Activated T-helper 1 cell treated with anti-CD3 and anti-CD28 coated beads, Interleukin-2, amount 50 U/mL, for 16 hours (primary cell): ENCODE measurements at places on chromosomes 6 and 20.

GRCh38 chr6:118408863-118409262, 139.2 kb upstream of the PLN start:
- DNase-seq = no peak

GRCh38 chr20:2331106-2331505, 35.3 kb downstream of the TGM3 start:
- no peak for DNase-seq

- DNase-seq = no peak
Observed at GRCh38 chr6:155419161-155419560, 36.5 kb downstream of the NOX3 start.

DNA sequence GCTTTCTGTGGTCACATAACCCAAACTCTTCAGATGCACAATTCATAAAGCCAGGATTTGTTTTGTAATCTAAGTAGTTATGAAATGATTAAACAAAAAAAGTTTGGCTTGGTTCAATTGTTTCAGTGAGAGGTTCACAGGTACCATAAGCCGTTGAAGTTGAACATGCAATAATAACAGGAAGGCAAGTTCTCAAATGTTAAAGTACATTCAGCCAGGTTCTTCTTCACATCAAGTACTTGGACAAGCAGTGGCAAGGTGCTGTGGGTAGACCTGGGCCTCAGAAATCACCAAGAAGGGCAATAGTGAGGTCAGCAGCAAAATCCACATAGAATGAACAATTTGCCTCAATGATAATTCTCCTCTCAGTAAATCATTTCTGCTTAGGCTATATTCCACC, 175.5 kb downstream of the EPM2A start:
- no peak for DNase-seq

GRCh38 chr6:50963952-50964351, 145.3 kb downstream of the TFAP2B start:
- DNase-seq = no peak

GRCh38 chr6:10332111-10332510, 82.8 kb downstream of the TFAP2A start:
- DNase-seq = no peak

DNA sequence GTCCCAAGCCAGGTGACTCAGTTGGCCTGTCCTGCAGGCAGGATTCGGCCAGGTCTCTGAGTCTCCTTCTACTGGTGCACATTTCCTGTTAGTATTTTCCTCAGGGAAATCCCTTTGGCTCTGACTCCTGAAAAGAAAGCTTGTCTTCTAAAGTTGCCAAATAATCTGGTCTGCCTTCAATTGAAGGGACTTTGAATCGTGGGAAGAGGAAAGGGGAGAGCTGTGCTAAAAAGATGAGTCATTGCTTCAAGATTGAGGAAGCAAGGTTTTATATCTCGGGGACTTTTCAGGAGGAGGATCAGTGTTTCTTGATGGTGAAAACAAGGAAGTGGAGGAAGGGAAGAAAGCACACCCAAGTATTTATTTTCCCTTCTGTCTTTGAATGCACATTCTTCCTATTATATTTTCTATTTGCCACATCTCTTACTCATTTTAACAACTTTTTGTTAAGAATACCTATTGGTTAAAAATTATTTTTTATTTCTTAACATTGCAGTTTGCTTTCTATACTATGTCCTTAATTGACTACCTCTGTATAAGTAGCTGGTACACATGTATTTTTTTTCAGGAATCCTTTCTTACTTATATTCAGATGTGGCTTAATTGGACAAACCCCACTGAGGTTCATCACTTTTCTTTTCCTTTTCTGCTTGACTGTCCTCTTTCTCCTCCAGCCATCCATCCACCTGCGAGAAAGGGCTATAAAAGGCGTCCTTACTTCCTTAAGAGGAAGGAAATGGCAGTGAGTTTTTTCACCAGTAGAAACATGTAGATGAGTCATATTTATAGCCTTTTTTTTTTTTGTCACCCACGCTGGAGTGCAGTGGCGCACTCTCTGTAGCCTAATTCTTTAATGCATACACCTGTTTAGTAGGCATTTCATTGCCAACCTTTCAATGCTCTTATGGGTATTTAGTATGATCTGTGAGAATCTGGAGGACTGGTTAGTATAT, 15.0 kb upstream of the IFNGR1 start:
- DNase-seq = no peak

GRCh38 chr6:43304361-43304760, 4.3 kb downstream of the CRIP3 start:
- DNase-seq = no peak

DNA sequence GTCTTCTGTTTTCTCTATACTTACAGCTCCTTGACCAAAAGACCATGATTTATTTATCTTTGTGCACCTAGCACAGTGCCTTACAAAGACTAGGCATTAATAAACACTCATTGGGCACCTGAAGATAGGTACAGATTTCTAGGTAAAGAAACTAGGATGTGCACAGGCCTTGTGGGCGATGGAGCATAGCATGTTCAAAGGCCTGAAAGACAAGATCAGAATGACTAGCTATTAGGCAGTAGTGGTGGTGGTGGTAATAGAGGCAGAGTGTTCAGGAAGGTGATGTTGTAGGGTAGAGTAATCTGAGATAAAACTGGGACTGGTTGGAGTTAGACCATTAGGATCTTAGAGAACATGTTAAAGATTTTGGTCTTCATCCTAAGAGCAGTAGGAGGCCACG, 3.9 kb downstream of the TXLNB start:
- DNase-seq = no peak

DNA sequence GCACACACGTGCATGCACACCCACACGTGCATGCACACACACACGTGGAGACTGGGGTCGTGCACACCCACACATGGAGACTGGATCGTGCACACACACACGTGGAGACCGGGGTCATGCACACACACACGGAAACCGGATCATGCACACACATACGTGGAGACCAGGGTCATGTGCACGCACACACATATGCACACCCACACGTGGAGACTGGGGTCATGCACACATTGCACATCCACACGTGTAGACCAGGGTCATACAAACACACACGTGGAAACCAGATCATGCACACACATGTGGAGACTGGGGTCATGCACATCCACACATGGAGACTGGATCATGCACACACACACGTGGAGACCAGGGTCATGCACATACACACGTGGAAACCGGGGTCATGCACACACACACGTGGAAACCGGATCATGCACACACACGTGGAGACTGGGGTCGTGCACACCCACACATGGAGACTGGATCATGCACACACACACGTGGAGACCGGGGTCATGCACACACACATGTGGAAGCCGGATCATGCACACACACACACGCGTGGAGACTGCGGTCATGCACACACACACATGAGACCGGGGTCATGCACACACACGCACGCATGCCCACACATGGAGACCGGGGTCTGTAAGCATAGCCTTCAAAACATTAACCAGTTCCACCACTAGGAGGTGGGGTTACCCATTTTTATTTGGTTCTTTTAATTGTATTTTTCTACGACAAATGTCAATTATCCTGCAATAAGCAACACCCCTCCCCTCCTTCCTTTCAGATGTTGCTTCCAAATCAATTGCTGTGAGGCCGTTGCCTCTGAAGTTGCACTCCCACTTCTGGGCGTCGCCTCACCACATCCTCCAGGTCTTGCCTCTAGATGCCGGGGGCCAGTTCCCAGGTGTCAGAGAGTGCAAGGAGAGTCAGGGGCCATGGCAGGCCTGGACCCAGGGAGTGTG, 95.8 kb downstream of the TMEM242 start:
- no peak for DNase-seq

DNA sequence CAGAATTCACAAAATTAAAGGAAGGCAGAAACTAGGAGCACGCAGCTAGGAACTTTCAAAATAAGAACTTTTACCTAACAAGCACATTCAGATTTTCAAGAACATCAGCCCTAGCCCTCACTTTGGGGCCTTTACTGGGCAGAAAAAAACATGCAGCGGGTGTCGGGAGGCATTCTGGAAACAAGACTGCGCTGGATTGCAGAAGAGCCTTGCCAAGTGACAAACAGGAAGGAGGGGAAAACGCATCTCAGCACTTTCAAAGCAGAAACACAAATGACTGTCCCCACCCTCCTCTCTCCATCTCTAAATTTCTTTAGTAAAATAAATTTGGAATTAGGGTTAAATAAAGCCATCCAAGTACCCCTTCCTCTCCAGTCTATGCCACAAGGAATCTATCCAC, 74.6 kb upstream of the RREB1 start:
- DNase-seq = no peak

DNA sequence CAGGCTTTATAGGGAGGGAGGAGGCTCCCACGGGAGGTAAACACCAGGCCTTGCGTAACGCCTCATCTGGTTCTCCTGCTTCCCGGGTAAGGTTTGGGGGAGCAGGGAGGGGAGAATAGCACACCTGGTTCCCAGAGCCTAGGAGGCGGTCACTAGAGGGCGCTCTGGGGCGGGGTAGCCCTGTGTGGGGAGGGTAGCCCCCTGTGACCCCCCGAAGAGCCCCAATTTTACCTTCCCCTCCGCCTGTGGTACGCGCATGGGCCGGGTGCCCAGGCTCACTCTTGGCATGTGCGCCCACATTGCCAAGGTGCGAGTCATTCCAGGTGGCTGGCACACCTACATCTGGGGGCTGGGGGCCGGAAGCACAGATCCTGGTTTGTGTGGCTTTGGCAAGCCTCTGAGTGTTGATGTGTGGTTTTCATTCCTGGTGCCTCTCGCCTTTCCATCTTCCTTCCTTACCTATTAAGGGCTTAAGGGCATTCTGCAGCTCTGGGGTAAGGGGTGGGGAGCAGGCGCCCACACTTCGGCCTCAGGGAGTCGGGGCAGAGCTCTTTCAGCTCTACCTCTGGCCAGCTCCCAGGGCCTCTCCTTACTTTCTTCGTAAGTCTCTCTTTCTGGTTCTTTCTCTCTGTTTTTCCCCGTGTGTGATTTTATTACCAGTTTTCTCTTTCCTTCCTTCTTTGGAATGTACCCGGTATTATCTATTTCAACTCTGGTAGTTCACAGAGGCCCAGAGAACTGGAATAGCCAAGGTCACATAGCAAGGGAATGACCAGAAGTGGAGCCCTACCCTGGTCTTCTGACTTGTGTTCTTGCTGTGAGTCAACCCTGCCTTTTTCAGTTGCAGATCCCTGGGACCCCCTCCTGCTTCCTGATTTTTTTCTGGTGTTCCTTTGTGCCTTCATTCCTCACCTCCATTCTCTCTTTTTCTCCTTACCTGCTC, 492 bp upstream of the RNF39 start:
- no peak for DNase-seq

GRCh38 chr20:2751878-2752566, 48.4 kb downstream of the CPXM1 start:
- DNase-seq = no peak

DNA sequence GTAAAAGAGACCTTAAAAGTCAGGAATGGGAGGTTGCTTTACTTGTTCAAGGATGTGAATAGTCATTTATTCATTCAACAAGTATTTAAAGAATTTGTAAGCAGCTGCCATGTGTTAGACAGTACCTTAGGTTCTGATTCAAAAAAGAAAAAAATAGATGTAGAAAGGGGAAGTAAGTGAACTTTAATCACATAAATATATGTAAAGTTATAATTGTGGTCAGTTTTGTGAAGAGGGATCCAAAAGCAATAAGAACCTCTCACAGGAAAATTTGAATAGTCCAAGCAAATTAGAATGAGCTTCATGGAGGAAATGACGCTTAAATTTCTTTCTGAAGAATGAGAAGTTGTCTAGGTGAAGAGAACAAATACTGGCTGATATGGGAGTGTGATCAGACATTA, 596.1 kb upstream of the CITED2 start:
- no peak for DNase-seq

DNA sequence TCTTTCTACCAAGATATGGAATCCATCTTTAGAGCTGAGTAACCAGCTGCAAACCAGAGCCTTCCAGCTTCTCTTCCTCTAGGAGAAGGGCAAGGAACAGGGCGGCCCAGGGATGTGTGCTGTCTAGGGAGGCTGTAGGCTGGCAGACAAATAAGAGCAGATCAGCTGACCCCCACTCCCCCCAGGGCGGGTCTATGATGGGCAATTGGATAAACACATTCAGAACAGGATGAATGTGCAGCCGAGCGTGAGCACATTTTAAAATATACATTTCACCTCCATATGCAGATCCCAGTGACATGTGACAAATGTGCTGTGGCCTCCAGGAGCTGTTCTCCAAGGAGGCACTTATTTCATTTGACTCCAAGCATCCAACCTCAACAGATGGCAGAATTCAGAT, 580.1 kb downstream of the PTPRT start:
- DNase-seq = no peak

DNA sequence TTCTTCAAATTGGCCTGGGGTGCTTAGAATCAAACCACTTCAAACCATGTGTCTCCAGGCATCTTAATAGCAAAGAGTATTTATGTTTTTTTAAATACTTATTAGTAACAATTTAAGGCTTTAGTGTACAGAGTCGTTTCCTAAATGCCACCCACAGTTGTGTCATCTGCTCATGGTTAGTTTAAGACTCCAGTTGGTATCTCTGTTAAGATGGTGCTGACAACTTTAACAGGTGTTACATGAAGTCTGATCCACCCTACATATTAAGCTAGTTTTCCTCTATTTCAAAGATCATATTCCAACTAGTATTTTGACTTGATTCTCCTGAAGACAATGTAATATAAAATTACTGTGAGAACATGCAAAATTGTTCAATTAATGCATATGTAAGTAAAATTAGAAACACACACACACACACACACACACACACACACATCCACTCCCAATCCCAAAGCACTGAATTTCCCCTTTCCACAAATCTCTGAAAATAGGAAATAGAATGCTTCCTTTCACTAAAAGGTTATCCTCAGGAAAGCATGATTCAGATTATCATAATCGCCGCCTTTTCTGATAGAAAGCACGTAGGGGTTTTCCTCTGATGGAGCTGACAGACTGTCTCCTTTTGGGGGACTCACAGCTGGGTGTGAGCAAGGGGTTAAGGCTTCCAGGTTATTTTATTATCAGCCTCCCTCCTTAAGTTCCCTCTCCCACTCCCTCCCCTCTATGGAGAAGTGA, 10.5 kb downstream of the CNKSR3 start:
- no peak for DNase-seq

- DNase-seq = no peak
Observed at GRCh38 chr20:18588574-18588933, 700 bp downstream of the DTD1 start.

GRCh38 chr6:150857945-150858308, 7.6 kb upstream of the MTHFD1L start:
- DNase-seq = no peak

DNA sequence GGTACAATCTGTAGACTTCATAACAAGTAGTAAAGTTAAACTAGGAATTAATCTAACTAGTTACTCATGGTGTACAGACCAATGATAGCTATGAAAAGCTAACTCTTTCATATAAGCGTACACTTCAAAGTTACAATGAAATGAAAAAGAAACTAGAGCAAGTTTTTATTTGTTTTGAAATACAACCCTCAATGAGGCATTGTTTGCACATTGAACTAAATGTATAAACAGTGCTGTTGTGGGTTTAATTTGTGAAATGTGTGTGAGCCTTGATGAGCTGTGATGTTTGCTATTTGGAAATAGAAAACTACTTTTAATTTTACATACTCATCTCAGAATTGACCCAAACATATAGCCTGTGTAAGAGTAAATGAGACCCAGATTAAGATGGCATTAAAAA, 11.1 kb upstream of the EYA4 start:
- DNase-seq = no peak
